DND-41 (cell line): ENCODE measurements at places on chromosomes 4 and X.

DNA sequence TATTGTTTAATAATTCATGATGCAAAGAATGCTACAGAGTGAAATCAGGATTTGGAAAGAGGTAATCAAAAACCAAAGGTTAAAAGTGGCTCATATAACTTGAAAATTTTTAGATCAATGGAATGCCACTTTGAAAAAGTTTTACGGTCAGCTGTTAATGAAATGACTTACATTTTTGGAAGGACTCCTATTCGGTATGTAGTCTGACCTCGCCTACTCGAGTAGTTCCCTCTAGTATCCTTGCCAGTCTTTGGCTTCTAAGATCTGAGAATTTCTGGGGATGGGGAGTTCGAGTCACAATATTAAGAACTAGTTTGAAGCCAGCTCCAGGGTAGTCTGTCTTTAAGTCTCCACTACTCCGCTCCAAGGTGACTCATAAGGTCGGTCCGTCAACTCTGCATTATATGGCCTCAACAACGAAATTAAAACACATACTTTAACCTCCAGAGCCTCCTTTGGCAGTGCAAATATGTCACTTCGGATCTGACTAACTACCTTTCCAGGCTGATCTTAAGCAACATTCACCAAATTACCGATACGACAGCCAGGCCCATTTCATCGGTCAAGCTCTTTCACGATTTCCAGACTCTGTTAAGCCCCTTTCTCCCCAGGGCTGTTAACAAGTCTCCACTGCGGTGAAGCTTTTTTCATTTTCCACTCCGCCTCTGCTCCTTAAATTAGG is 733 bp upstream of the NAA15 start:
- DNase-seq: peak; percentile 16

DNA sequence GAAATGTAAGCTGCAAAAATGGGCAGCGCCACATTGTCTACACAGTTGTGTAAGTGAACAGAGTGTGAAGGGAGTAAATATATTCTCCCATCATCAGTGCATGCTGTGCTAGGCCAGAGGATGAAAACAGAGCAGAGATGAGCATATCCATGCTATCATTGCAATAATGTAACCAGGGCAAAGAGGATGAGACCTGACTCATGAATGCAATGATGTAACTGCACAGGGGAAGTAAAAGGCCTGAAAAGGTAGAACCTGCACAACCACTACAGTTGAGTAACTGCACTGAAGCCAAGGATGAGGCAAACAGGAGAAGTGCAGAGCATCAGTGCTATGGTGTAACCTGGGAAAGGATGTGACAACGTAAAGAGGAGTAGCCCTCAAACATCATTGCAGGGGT is 220.4 kb upstream of the FAM47C start:
- DNase-seq: no peak

DNA sequence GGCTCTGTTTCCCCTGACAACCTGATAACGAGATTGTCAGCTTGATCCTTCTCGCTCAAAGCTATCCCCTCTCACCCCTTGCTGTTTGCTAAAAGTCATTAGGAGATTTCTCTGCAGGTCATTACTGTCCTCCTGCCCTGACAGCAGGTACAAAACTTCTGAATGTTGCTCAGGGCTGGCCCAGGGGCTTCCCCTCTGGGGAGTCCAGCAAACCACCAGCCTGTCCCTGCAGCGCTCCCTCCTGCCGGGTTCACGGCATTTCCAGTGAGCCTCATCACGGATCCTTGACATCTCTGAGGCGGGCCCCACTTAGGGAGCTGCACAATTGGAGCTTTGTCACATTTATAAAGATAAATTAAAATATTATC is 5.2 kb upstream of the SORCS2 start:
- no peak for DNase-seq

DNA sequence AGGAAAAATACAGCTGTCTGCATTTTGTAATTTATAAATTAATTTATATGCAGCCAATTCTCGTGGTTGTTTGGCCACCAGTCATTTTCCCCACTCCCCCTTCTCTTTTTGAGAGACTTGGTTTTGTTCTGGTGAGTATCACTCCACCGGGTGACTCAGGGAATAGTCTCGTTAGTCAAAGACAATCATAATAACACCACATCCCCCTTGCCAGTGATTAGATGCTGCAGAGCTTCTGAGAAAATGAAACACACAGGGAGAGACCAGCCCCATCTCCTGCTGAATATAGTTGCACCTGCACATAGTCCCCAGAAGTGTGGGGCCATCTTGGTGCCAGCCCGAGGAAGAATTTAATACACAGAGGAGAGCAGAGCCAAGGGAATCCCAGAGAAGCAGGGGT is 8.0 kb upstream of the FNIP2 start:
- no peak for DNase-seq

DNA sequence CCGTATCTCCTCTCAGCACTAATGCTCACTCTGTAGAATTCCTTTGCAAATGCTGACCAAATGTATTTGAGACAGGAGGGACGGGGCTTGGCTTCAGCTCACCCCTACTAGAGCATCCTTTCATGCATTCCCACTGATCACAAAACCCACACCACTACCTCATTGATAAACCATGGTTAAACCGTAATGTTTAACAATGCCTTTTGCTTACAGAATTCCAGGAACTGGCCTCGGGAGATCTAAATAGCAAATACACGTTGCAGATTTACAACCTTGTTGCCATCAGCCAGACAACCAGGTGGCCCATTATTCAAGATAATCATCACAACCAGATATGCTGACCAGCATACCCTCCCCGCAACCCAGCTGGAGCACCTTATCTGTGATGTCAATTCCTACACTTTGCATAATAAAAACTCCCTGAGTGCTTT is 391.9 kb downstream of the KCTD8 start:
- no peak for DNase-seq

DNA sequence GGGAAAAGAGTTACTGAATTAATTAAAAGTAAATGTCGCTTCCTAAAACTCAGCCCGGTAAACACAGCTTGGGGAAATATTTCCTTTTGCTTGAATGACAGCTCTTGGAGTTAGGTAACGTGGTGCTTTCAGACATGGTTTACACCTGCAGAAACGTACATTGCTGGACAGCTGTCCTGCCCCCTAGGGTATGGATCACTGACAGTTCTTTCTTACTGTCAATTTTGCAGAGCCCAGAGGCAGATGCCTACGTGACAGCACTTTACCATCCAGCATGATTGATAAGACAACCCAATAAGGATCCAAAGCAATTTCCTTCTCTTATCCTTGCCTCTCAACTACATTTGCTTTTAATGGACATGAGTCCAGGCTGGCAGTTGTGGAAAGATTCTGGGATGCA is 334.5 kb downstream of the PACRGL start:
- DNase-seq: no peak

GRCh38 chr4:62881901-62882300 is 1527.3 kb downstream of the TECRL start:
- DNase-seq: no peak

DNA sequence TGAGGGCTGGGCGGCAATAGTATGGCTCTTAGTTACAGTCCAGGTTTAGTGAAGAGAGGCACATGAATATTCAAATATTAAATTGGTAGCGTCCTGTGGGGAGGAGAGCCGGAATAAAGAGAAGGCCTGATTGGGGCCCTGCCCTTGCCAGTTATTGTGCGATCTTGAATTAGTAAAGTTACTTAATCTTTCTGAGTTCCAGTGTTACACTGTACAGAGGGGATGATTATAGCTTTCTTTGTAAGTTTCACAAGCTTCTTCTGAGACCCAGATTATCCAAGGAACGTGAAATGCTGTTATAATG is 1.2 kb downstream of the METAP1 start:
- peak; percentile 26 for DNase-seq
